Activated CD4-positive, alpha-beta memory T cell treated with anti-CD3 and anti-CD28 coated beads, Interleukin-2, amount 10 ng/mL, durations not matched to agents 7 days and 5 days (primary cell): ENCODE measurements at places on chromosomes 13 and 19. TPM values are rescaled to one million over a fixed set of nuclear protein-coding genes. Genes with fewer than 3 reads are reported as not detected.

Gene ZNF112
- total RNA-seq: not detected

DNA sequence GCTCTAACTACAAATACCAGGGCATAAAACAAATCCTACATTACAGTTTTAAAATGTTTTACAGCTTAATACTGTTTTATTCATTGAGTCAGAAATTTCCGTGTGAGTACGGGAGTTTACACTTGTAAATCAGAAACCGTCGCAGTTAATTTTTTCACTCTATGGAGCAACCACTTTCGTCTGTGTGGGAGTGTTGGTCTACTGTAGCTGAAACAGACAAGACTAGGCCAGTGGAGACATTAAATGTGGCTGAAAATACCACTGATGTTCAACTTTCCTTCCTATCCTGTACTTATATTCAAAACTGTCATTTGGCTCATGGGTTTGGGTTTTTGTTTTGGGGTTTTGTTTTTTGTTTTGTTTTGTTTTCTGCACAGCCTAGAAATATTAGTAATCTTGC is 268.7 kb downstream of the DCT start:
- DNase-seq: no peak
- no peak overlapping the region for H3K4me3 ChIP-seq
- peaks cover 3% of the 10 kb centered on the region for H3K4me1 ChIP-seq
- H3K27ac ChIP-seq: no peak overlapping the region
- no peaks in the 10 kb centered on the region for H3K36me3 ChIP-seq

GRCh38 chr19:34184880-34185491 is 12.7 kb downstream of the LSM14A start:
- H3K4me3 ChIP-seq: no peak overlapping the region
- peaks cover 37% of the 10 kb centered on the region for H3K36me3 ChIP-seq
- H3K27ac ChIP-seq: no peak overlapping the region
- peaks cover 52% of the 10 kb centered on the region for H3K4me1 ChIP-seq
- H3K27me3 ChIP-seq: no peaks in the 10 kb centered on the region
- DNase-seq: no peak

DNA sequence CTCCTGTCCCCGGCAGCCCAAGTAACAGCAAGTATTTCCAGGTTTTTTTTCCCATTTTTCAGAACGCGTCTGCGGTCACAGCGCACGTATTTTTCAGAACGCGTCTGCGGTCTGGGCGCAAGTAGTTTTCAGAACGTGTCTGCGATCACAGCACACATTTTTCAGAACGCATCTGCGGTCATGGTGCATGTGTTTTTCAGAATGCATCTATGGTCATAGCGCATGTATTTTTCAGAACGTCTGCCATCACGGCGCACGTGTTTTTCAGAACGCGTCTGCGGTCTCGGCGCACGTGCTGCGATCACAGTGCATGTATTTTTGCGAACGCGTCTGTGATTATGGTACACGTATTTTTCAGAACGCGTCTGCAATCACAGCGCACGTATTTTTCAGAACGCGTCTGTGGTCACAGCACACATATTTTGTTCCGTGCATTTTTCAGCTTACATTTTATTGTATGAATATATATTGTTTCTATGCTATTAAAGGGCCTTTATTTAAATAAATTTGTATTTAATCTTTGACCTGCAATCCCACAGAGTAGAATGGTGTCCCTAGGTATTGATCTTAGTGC is 19.7 kb downstream of the ATP4B start:
- H3K36me3 ChIP-seq: peaks cover 85% of the 10 kb centered on the region
- H3K4me1 ChIP-seq: peaks cover 2% of the 10 kb centered on the region
- H3K27me3 ChIP-seq: no peaks in the 10 kb centered on the region
- H3K4me3 ChIP-seq: no peak overlapping the region

- no peak overlapping the region for H3K4me3 ChIP-seq
- no peak for DNase-seq
- H3K27ac ChIP-seq: no peak overlapping the region
- H3K36me3 ChIP-seq: peaks cover 37% of the 10 kb centered on the region
- H3K27me3 ChIP-seq: no peaks in the 10 kb centered on the region
These were observed 6.2 kb downstream of the ZNF555 start for GRCh38 chr19:2847507-2847906.

DNA sequence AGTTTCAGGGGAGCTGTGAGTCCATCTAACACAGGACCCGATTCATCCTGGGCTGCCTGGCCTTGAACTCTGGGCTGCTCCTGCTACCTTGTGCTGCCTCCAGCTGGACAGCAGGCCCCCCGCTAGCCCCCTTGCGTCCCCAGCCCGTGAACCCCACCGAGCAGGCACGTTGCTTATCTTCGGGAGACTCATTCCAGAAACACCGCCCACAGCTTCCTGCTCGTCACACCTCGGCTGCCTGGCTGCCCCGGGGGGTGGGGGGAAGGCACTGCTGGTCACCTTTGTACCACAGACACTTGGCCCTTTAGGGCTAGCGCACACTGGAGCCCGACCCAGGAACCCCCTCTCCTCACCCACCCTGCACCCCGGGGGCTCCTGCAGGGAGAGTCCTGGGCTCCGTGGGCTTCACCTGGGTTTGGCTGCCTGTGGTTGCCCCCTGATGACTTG is 48.1 kb downstream of the CRTC1 start:
- no peak for DNase-seq
- no peak overlapping the region for H3K4me3 ChIP-seq
- H3K27me3 ChIP-seq: no peaks in the 10 kb centered on the region

- peaks cover 2% of the 10 kb centered on the region for H3K27me3 ChIP-seq
- H3K4me1 ChIP-seq: no peaks in the 10 kb centered on the region
- DNase-seq: no peak
- H3K36me3 ChIP-seq: no peaks in the 10 kb centered on the region
These were observed 665.2 kb downstream of the TBC1D4 start for GRCh38 chr13:74816737-74817136.

Gene GIPR
- total RNA-seq: 11.4 TPM
